Thyroid gland (tissue), 4 donors: ENCODE measurements at places on chromosomes 6 and 20. TPM values are rescaled to one million over a fixed set of nuclear protein-coding genes. Genes with fewer than 3 reads are reported as not detected.

The SPATS1 gene
- total RNA-seq, result not detected

The PRSS16 gene
- 28.9 TPM for total RNA-seq

The LHFPL5 gene
- total RNA-seq, result not detected

The CLIC5 gene
- 15.5 TPM for total RNA-seq

The C6orf141 gene
- 7.4 TPM for total RNA-seq

DNA sequence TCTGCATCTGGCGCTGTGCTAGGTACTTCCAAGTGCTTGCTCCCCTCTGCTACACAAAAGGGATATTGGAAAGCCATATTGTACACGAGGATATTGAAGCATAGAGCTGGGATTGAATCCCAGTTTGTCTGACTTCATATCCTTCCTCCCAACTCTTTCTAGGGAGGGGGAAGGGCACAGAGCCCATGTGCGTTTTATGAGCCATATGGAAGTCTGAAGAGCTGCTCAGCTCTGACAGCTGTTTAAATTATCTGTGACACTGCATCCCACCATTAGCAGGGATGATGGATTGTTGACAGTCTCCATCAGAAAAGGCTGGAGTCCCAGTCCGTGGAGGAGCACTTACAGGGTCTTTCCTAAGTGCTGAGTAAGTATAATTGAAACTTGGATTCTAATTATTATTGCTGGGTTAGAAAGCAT lies 18.4 kb downstream of the TIAM2 start:
- H3K36me3 ChIP-seq, result no peaks in the 10 kb centered on the region
- no peaks in the 10 kb centered on the region for H3K27me3 ChIP-seq
- H3K27ac ChIP-seq, result no peak overlapping the region
- no peak overlapping the region for H3K4me3 ChIP-seq
- H3K4me1 ChIP-seq, result no peaks in the 10 kb centered on the region
- no peak for DNase-seq

GRCh38 chr6:121881974-121882667 lies 446.7 kb downstream of the GJA1 start:
- H3K36me3 ChIP-seq, result no peaks in the 10 kb centered on the region
- H3K27me3 ChIP-seq, result no peaks in the 10 kb centered on the region
- peaks cover 6% of the 10 kb centered on the region for H3K4me1 ChIP-seq
- no peak overlapping the region for H3K27ac ChIP-seq
- no peak for DNase-seq

DNA sequence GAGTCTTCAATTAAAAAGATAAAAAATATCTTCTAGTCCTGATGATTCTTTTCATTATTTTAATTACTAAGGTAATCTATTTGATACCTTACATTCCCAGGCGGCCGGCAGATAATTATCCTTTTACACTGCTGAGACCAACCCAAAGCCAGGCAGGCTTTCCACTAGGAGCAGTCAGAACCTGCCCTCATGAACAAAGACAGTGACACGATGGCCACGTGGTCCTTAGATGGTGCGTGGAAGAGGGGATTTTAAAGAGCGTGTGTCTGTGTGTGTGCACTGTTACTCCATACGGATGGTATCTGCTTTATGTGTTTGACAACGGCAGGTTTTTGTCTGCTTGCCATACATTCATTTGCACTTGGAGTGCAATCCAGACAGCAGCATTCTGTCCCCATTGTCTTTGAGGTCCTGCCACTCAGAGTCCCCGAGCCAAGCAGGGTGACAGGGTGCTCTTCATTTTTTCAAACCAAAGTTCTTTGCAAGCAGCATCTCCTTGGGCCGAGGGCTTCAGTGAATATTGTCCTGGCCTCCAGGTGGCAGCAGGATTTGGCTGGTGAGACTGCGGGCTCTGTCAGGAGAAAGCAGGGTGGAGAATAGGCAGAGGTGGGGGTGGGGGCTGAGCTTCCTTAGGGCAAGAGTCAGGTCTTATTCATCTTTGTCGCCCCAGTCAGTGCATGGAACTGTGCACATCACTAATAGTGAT lies 260.5 kb downstream of the NRN1 start:
- no peak overlapping the region for H3K27ac ChIP-seq
- no peaks in the 10 kb centered on the region for H3K36me3 ChIP-seq
- H3K27me3 ChIP-seq, result no peaks in the 10 kb centered on the region
- H3K4me1 ChIP-seq, result no peaks in the 10 kb centered on the region
- DNase-seq, result no peak

DNA sequence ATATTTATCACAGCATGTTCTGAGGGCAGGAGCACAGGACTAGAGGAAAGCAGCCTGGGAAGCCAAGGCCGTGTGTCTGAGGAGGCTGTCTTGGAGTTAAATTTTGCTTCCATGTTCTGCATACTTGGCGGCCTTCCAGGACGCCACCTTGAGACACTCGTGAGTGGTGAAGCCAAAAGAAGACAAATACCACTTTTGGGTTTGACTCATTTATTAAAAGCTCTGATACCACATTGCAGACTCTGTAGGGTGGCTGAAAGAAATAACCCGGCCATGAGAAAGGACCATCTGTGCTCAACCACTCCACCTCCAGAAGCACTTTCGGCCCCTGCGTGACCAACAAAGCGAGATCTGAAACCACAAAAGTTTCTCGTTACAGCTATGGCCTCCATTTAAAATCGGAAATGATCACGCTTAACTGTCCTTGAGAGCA lies 120.0 kb downstream of the TMEM242 start:
- no peak overlapping the region for H3K27ac ChIP-seq
- peaks cover 7% of the 10 kb centered on the region for H3K4me1 ChIP-seq

DNA sequence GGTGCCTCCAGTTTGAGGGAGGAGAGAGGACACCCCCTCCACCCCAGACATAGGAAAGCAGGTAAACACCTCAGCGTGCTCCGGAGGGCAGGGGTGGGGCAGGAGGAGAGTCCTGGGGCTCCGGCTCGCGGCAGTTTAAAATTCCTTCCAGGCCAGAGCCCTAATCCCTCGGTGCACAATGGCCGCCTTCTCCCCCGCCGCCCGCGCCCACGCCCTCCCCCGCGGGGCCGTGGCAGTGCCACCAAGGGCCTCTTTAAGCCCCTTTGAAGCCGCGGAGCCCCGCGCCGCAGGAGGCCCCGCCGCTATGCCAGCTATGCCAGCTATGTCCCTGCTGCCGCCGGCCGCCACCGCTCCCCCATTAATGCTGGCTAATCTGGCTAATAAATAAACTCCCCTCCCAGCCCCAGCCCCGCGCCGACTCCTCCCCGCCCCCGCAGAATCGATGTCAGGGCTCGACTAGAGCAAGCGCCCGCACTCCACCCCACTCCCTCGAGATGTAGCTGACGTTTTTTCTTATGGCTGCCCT lies 125.1 kb downstream of the MRPL14 start:
- no peak overlapping the region for H3K4me3 ChIP-seq
- H3K36me3 ChIP-seq, result no peaks in the 10 kb centered on the region
- peaks cover 40% of the 10 kb centered on the region for H3K4me1 ChIP-seq
- DNase-seq, result peak; percentile 67

DNA sequence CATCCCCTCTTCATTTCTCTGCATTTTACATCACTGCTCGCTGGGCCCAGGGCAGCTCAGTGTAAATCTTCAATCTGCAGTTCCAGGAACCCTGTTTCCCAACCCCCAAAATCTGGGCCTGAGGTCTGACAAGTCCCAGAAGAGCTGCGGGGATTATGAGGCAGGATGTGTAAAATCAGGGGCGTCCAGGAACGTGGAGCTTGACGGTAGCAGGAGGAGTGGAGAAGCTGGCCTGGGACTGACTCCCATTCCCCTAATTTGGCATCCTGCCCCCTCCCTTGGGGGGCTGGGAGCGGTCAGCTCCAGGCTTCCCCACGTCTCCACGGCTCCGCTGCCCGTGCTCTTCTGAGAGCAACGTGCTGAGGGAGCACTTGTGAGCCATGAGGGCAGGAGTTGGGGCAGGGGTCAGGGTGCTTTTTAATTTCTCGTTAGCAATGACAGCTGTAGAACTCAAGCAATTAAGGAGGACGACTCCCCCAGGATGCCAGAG lies 23.4 kb upstream of the VEGFA start:
- H3K27me3 ChIP-seq, result no peaks in the 10 kb centered on the region
- H3K36me3 ChIP-seq, result no peaks in the 10 kb centered on the region
- no peak overlapping the region for H3K27ac ChIP-seq
- DNase-seq, result no peak

DNA sequence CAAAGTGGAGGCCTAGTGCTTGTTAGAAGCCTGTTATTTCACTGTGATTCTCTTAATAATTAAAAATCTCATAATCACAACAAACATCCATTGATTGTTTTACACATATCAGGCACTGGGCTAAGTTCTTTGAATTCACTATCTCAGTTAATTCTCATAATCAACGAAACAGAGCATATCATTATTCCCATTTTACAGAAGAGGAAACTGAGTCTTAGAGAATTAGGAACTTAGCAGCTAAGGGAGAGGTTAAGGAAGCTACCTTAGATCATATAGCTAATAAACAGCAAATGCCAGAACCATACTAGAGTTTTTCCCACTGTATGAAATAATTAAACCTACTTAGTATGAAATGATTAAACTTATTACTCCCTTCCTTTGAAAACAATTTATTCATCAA lies 7.0 kb downstream of the HMGN3 start:
- no peak for DNase-seq
- H3K4me3 ChIP-seq, result no peak overlapping the region
- H3K27me3 ChIP-seq, result no peaks in the 10 kb centered on the region
- H3K36me3 ChIP-seq, result no peaks in the 10 kb centered on the region

DNA sequence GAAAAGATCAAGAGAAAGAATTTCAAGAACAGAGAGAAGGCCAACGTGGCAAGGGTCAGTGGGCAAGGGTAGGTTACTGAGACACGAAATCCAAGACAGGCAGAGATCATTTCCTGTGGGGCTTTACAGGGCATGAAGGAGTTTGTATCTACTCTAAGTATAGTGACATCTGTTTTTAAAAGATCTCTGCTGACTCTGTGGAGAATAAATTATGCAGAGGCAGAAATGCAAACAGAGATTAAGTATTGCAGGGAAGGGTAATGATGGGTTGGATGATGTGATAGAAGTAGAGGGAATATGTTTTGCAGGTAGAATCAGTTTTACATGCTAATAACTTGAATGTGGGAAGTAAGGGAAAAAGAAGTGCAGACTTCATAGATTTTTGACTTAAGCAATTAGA lies 243.5 kb downstream of the FRK start:
- no peak overlapping the region for H3K4me3 ChIP-seq
- no peak for DNase-seq
- H3K27ac ChIP-seq, result no peak overlapping the region
- H3K4me1 ChIP-seq, result no peaks in the 10 kb centered on the region
- H3K27me3 ChIP-seq, result no peaks in the 10 kb centered on the region

DNA sequence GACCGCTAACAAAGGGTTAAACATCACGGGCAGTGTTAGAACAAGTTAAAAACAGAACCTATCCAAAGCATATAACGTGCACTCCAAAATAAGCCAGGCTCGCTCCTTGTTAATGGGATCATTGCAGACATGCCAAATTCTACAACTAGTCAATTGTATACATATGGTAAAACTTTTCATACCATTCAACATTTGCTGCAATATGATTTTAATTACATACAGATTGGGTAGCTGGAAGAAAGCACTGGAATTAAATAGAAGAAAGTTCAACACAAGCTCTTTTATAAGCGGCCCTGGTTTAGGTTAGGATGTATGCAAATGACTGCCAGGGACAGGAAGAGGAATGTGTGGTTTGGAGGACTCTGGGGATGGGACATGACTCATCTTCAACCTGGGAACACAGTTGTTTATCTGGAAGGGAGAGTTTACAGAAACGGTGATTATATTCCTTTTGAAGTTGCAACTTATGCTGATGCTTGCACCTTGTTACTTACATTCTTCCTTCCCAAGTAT lies 62.5 kb upstream of the TIAM2 start:
- H3K27me3 ChIP-seq, result no peaks in the 10 kb centered on the region
- no peak for DNase-seq
- H3K27ac ChIP-seq, result no peak overlapping the region
- H3K4me1 ChIP-seq, result peaks cover 12% of the 10 kb centered on the region
